T-cell (primary cell): ENCODE measurements at places on chromosomes 13 and 19.

- H3K27ac ChIP-seq = no peak overlapping the region
- H3K27me3 ChIP-seq = no peaks in the 10 kb centered on the region
- H3K4me1 ChIP-seq = no peaks in the 10 kb centered on the region
- H3K36me3 ChIP-seq = no peaks in the 10 kb centered on the region
Observed at GRCh38 chr13:29193083-29193482, 372.9 kb downstream of the MTUS2 start.

- H3K4me3 ChIP-seq = no peak overlapping the region
- no peak for DNase-seq
- no peaks in the 10 kb centered on the region for H3K36me3 ChIP-seq
Observed at GRCh38 chr13:99104396-99104795, 96.3 kb upstream of the UBAC2 start.

- no peak for DNase-seq
- H3K4me3 ChIP-seq = no peak overlapping the region
- no peaks in the 10 kb centered on the region for H3K27me3 ChIP-seq
- H3K36me3 ChIP-seq = peaks cover 20% of the 10 kb centered on the region
- H3K27ac ChIP-seq = no peak overlapping the region
- H3K4me1 ChIP-seq = no peaks in the 10 kb centered on the region
Observed at GRCh38 chr13:114008964-114009589, 35.2 kb upstream of the C13orf46 start.

DNA sequence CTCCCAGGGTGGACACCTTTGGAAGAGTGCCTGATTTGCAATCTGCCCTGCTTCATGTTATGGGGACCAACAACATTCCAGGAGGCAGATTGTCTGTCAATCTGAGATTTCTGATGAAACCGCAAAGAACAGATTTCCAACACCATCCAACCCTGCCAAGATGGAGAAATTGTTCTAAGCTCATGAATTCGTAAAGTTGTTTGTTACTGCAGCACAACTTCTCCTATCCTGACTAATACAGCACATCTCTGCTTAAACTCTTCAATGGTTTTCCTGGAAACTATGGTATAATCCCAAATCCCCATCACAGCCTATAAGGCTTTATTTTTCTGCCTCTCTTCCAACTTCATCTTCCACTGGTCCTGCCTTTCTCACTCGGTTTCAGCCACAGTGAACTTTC is 210.3 kb upstream of the TSHZ3 start:
- peaks cover 18% of the 10 kb centered on the region for H3K27me3 ChIP-seq
- H3K4me1 ChIP-seq = no peaks in the 10 kb centered on the region
- no peak overlapping the region for H3K27ac ChIP-seq
- H3K36me3 ChIP-seq = no peaks in the 10 kb centered on the region
- no peak for DNase-seq

- no peaks in the 10 kb centered on the region for H3K27me3 ChIP-seq
- no peaks in the 10 kb centered on the region for H3K4me1 ChIP-seq
- no peak for DNase-seq
- no peak overlapping the region for H3K27ac ChIP-seq
- H3K4me3 ChIP-seq = no peak overlapping the region
- H3K36me3 ChIP-seq = no peaks in the 10 kb centered on the region
Observed at GRCh38 chr13:26964278-26965250, 204.0 kb upstream of the GPR12 start.

DNA sequence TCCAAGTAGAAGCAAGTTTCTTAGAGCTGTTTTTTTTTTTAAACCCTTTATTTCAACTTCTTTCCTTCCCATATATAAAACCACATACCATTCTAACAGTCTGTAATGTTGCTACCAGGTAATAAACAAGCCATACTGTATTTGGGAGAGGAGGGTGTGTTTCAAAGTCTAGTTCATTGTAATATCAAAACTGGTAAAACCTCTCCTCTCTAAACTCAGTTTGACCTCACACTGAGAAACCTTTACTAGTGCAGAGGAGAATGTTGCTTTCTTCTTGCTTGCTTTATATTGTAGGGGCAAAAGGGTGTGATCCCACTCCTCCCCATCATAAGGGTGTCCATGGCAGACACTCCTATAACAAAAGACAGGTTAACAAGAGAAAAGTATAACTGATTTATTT is 155.1 kb downstream of the GGACT start:
- no peak overlapping the region for H3K4me3 ChIP-seq
- no peaks in the 10 kb centered on the region for H3K27me3 ChIP-seq
- no peak for DNase-seq
- no peak overlapping the region for H3K27ac ChIP-seq
- no peaks in the 10 kb centered on the region for H3K4me1 ChIP-seq

DNA sequence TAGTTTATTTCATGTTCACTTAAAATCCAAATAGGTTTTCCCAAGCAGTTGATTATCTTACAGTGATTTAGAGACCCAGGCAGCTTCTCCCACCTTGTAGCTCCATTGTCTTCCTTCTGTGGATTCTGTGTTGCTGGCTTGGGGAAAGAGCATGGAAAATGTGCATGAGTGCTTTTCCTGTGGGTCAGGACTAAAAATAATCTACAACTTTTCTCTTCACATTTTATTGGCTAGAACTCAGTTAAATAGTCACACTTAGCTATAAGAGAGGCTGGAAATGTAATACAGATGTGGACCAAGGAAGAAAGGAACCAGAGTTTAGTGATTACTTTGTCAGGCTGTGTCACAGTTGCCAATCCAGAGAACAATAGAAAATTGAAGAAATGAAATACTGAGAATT is 198.8 kb downstream of the NBEA start:
- no peak for DNase-seq
- H3K4me1 ChIP-seq = no peaks in the 10 kb centered on the region
- H3K27me3 ChIP-seq = no peaks in the 10 kb centered on the region
- no peak overlapping the region for H3K27ac ChIP-seq

- no peak for DNase-seq
- no peak overlapping the region for H3K4me3 ChIP-seq
- no peaks in the 10 kb centered on the region for H3K4me1 ChIP-seq
- no peaks in the 10 kb centered on the region for H3K27me3 ChIP-seq
- peaks cover 8% of the 10 kb centered on the region for H3K36me3 ChIP-seq
Observed at GRCh38 chr13:98846521-98846920, 94.0 kb upstream of the SLC15A1 start.

GRCh38 chr13:73216381-73216831 is 157.6 kb downstream of the KLF5 start:
- DNase-seq = no peak
- H3K27ac ChIP-seq = no peak overlapping the region
- H3K4me1 ChIP-seq = no peaks in the 10 kb centered on the region
- H3K36me3 ChIP-seq = no peaks in the 10 kb centered on the region
- no peaks in the 10 kb centered on the region for H3K27me3 ChIP-seq
